ENCODE measurements at places on chromosomes 1 and 21.

DNA sequence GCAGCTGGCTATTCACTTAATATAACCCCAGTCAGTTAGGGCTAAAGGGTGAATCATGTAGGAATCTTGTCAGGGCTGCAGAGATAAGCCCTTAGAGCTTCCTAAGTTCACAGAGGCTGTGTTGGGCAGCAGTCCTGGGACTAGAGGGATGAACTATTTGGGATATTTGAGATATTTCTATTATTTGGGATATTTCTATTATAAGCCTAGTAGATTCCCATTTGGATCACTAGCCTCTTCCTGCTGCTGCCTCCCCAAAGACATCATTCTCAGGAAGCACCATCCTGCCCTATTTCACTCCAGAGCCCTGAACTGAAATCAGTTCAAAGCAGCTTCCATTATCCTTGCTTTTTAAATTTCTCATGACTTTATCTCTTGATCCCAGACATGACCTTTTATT lies 501.3 kb downstream of the NUF2 start:
- no peak for DNase-seq

- no peak for DNase-seq
Observed at GRCh38 chr1:95246511-95246910, 12.5 kb downstream of the RWDD3 start.

GRCh38 chr1:7942214-7942921 lies 1.7 kb upstream of the TNFRSF9 start:
- DNase-seq = no peak

DNA sequence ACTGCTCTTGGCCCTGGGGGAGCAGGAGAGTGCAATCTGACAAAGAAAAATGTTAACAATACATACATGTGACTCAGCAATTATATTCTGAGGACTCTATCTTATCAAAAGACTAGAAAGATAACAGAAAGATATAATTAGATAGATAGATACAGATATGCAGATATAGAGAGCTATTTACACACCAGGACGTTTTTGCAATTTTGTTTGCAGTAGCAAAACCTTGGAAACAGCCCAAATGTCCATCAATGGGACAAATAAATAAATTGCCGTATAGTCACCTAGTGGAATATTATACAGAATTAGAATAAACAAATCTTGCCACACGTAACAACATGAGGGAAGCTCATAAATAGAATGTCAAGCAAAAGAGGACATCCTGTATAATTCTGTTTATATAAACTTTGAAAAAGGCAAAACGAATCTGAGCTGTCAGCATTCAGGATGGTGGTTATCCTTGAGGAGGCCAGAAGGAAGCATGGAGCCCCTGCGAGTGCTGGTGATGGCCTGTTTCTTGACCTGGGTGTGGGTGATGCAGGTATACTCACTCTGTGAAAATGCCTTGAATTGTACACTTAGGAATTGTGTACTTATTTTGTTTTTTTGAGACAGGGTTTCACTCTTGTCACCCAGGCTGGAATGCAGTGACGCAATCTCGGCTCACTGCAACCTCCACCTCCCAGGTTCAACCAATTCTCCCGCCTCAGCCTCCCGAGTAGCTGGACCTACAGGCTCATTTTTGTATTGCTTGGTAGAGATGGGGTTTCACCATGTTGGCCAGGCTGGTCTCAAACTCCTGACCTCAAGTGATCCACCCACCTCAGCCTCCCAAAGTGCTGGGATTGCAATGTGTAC lies 12.8 kb upstream of the TRIM63 start:
- no peak for DNase-seq

DNA sequence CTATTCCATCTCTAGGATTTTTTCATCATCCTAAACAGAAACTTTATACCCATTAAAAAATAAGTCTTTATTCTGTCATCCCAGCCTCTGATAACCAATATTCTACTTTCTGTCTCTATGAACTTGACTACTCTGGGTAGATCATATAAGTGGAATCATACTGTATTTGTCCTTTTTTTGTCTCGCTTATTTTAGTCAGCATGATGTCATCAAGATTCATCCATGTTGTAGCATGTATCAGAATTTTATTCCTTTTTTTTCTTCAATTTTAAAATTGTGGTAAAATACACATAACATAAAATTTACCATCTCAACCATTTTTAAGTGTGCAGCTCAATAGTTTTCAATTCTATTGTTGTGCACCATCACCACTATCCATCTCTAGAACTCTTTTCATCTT lies 90.0 kb downstream of the SYT14 start:
- no peak for DNase-seq

All from stimulated activated CD8-positive, alpha-beta memory T cell treated with anti-CD3 and anti-CD28 coated beads, Interleukin-15, amount 100 ng/mL, for 4 hours (primary cell).